ENCODE measurements at places on chromosomes 11 and 22. TPM values are rescaled to one million over a fixed set of nuclear protein-coding genes. Genes with fewer than 3 reads are reported as not detected.
A peak's percentile ranks its signal among the peaks of the same experiment; 100 is the strongest.

DNA sequence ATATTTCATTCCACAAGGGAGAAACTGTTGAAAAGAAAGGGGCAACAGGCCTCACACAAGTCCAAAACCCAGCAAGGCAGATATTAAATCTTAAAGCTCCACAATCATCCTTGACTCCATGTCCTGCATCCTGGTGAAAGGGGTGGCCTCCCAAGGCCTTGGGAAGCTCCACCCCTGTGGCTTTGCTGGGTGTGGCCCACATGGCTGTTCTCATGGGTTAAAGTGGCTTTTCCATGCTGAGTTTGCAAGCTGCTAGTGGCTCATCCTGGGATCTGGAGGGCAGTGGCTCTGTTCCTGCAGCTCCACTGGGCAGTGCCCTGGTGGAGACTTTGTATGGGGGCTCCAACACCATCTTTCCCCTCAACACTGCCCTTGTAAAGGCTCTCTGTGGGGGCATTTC lies 106.4 kb downstream of the CTNND1 start:
- DNase-seq = no peak

DNA sequence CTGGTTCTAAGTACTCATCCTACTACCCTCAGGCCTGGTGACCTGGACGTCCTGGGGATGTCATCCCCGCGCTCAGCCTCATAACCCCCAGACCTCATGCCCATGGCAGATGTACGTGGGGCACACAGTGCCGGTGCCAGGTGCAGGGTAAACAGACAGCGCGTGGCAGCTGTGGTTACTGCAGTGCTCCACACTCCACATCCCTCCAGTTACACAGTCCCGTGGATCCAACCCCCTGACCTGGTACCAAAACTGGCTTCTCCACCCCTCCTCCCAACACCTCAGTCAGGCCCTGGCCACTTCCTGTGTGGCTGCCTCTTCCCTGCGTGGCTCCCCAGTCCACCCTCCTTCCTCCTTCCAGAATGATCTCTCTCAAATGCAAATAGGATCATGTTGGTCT lies 95.2 kb downstream of the DSCAML1 start:
- no peak for DNase-seq

Gene OR5P2
- total RNA-seq = not detected

DNA sequence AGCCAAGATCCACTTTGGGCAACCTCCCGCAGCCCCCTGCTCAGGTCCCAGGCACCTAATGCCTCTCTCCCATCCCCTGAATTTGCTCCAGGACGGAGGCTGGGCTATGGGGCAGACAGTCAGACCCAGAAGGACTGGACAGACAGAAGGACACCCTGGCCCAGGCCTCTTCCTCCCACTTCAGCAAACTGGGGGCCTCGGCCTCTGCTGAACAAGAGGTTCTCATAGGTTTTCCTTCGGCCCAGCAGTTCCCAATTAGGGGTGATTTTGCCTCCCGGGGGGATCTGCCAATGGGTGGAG lies 3.7 kb downstream of the SPI1 start:
- DNase-seq = no peak

Gene UBASH3B
- total RNA-seq = 15.8 TPM

- DNase-seq = no peak
Observed at GRCh38 chr11:61357233-61357893, 4.3 kb downstream of the CYB561A3 start.

Gene FAM83F
- 0.05 TPM for total RNA-seq

GRCh38 chr11:61707574-61707973 lies 27.4 kb downstream of the DAGLA start:
- DNase-seq = no peak

GRCh38 chr11:67126986-67127385 lies 7.9 kb downstream of the KDM2A start:
- DNase-seq = no peak

DNA sequence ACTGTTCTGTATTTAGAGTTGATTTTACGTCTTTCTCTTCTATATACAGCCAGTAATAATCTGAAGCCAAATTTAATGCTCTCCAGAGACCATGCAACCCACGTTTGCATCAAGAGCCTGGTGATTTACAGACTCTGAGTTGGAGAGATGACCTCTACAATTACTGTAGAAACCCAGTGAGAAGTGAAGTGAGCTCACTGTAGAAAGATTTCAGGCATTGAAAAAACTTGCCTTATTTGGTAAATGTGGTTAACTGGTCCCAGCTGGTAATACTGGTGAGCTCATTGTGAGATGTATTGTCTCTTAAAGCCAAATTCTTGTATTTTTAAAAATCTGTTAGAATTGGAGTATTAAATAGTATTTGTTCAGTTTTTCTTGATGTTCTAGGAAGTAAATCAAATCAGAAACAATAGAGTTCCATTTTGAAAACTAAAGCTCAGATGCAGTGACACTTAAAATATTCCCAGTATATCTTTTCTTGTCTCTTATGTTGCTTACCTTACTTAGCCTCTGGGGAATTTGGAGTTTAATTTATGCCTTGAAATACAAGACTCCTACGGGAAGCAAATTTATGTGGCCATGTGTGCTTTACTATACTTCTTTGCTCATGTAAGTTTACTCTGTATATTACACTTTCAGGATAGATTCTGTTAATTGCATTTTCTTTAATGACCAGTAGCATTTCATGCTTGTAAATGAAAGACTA lies 189.9 kb downstream of the ARHGAP42 start:
- no peak for DNase-seq

GRCh38 chr11:123143476-123143875 lies 51.6 kb downstream of the CLMP start:
- no peak for DNase-seq

Gene MMP10
- total RNA-seq = not detected

Gene HEPHL1
- not detected for total RNA-seq

- DNase-seq = peak; percentile 62
Observed at GRCh38 chr22:39932918-39933649, 27.1 kb upstream of the TMA7B start.

GRCh38 chr11:84673753-84674152 lies 953.4 kb downstream of the DLG2 start:
- DNase-seq = no peak

- DNase-seq = no peak
Observed at GRCh38 chr11:125929445-125930075, 16.3 kb upstream of the VSIG10L2 start.

Gene RAG2
- total RNA-seq = not detected

Gene E2F8
- total RNA-seq = 53.3 TPM

GRCh38 chr11:657691-658126 lies 20.6 kb downstream of the DRD4 start:
- no peak for DNase-seq

- DNase-seq = no peak
Observed at GRCh38 chr22:20725987-20726558, 47.8 kb upstream of the SERPIND1 start.

Gene LSP1
- total RNA-seq = 668 TPM

DNA sequence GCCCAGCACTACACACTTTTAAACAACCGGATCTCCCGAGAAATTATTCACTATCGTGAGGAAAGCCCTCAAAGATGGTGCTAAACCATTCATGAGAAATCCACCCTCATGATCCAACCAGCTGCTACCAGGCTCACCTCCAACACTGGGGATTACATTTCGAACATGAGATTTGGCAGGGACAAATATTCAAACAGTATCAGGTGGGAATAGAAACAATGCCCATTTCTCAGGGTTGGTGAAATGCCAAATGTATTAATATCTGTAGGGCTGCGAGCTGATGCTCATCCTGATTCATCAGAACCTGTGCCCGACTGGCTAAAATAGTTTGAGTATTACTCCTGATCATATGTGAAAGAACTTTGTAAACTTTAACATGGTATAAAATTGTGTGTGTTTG lies 15.8 kb upstream of the PTPRJ start:
- no peak for DNase-seq

- peak; percentile 60 for DNase-seq
Observed at GRCh38 chr11:121449123-121449522, 3.0 kb upstream of the SORL1 start.

Gene EHBP1L1
- 96.7 TPM for total RNA-seq

Gene LUZP2
- total RNA-seq = not detected

DNA sequence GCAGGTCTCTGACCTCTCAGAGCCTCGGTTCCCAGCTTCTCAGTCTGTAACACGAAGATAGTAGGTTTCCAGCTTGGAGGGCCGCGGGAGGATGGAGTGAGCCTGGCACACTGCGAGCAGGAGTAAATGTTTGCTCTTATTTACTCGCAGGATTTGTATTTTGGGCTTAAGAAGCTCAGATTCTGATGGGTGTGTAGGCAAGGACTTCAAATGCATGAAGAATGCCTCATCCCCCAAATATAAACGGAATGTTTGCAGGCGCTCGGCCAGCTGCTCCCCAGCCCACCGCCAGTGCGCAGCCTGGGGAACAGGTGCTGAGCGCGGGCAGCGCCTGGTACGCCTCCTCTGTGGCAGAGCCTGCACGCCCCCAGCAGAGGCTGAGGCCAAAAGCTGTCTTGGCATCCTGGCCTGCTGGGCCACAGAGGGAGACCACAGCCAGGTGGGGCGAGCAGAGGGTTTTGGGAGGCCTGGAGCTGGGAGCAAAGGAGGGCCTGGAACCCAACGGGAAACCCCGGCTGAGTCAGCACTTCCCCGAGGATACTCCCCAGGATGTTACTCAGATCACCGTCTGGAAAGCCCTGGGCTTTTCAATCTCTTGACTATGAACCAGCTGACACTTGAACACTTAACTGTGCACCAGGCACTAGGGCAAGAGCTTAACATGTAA lies 9.4 kb downstream of the EHD1 start:
- DNase-seq = no peak

Gene GAL
- not detected for total RNA-seq

GRCh38 chr11:91163619-91164451 lies 941.0 kb upstream of the CHORDC1 start:
- no peak for DNase-seq

GRCh38 chr11:122743949-122744348 lies 88.4 kb downstream of the UBASH3B start:
- DNase-seq = peak; percentile 81

Gene MUC2
- not detected for total RNA-seq

Gene LRRN4CL
- 0.40 TPM for total RNA-seq

DNA sequence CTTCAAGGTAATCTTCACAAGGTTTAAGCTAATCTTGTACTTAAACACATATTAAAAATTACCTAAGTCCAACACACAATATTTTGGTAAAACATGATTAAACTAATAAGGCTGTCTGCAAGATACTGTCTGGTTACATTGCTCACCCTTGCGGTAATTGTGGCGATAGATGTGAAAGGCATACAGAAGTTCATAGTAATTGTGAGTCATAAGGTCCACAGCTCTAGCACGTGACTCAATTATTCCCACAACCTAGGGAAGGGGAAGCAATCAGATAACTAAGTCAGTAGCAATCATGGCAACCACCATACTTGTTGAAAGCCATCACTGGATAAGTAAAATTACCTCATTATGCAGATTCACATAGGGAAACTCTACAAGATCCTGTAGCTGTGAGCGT lies 30.5 kb upstream of the FNBP4 start:
- peak; percentile 41 for DNase-seq

- DNase-seq = no peak
Observed at GRCh38 chr11:101030015-101030414, 99.6 kb downstream of the PGR start.

Gene OR51L1
- total RNA-seq = not detected

DNA sequence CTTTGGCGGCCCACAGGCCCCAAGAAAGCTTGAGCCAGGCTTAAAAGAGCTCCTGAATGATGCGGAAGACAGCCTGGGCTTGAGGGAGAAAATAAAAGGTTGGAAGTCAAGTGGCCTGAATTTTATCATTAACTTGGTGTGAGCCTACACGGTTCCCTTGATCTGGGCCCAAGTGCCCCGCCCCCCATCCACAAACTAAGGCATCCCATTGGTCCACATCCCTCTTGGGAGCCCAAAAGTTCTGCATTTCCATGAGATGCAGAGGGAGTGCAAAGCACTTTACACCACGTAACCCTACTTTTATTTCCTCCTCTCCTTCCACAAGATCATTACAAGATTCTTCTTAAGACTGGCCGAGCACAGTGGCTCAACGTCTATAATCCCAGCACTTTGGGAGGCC lies 22.2 kb downstream of the LARGE1 start:
- DNase-seq = no peak

Gene AKIP1
- total RNA-seq = 30.0 TPM

Gene GSTT2B
- not detected for total RNA-seq

DNA sequence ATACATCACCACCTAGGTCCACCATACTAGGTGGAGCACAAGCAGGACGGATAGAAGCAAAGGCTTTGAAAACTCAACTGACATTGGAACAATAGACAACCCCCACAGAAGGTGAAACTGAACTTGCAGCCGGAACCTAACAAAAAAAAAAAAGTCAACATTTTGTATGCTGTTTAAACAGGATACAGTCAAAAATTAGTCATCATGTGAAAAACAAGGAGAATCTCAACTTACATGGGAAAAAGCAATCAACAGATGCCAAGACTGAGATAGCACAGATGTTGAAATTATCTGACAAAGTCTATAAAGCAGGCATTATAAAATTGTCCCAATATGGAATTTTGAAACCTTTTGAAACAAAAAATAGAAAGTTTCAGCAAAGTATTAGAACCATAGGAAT lies 123.8 kb downstream of the RAB38 start:
- DNase-seq = no peak

Gene TENM4
- total RNA-seq = not detected

- no peak for DNase-seq
Observed at GRCh38 chr11:117189191-117189940, 9.8 kb upstream of the TAGLN start.

Gene YPEL1
- 11.0 TPM for total RNA-seq

DNA sequence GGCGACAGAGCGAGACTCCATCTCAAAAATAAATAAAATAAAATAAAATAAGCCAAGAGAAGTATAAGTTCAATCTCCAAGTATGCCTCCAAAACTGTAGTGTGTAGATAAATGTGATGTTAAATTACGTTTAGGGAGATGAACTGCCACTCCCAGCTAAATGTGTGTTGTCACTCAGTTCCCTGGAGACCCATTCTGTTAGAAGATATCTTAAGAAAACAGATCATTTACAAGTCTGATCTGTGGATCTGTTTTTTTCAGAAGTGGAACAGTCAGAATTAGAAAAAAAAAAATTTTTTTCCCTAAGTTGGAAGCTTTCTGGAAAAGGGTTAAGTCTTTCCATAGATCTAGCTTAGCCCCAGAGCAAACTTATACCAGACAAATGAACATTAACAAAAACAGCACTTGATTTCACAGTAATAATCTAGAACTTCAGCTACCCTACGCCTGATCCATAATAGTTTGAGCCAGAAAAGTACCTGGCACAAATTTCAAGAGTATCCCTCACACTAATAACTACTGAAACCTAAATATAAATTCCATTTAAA lies 18.2 kb downstream of the CELF1 start:
- DNase-seq = no peak

All from activated CD4-positive, alpha-beta T cell treated with anti-CD3 and anti-CD28 coated beads, Interleukin-2, amount 10 ng/mL, durations not matched to agents 7 days and 5 days (primary cell).